ENCODE measurements at places on chromosomes 7 and 10. TPM values are rescaled to one million over a fixed set of nuclear protein-coding genes. Genes with fewer than 3 reads are reported as not detected.

DNA sequence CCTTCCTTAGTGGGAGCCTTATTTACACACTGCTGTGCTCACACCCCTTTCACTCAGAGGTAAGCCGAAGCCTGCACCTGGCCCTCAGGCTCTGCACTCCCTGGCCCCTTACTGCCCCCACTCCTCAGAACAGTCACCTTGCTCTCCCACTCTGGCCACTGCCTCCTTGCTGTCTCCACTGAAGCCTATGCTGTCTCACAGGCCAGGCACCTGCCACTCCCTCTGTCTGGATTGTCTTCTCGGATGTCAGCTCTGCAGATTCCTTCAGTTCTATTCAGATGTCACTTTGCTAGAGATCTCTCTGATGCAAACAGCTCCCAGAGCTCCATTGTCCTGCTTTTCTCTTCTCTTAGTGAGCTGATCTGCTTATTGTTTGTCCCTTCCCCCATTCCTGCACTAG lies 390.7 kb downstream of the DPP6 start:
- DNase-seq, result no peak

MBL2 gene
- not detected for total RNA-seq

DNA sequence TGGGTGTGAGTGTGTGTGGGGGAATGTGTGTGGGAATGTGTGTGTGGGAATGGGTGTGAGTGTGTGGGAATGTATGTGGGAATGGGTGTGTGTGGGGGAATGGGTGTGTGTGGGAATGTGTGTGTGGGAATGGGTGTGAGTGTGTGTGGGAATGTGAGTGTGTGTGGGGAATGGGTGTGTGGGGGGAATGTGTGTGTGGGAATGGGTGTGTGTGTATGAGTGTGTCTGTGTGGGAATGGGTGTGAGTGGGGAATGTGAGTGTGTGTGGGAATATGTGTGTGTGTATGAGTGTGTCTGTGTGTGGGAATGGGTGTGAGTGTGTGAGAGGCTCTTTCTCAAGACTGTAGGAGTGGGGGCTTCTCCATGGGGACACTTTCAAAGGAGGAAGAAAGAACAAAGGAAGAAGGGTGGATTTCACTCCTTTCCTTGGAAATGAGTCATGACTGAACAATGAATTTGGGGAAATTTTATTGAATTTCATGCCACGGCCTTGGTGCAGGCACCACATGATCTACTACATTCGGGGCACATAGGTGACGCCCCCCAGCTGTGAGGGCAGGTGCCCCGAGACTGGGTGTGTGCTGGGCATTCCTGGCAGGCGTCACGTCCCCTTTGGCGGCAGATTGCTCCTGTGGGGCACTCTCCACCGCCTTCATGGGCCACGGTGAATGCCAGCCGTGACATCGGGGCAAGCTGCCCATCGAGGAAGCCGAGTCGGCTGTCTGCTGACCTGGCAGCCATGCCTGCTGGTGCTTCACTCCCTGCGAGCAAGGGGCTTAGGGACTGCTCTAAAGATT lies 88.8 kb upstream of the INSIG1 start:
- peak; percentile 55 for DNase-seq

DNA sequence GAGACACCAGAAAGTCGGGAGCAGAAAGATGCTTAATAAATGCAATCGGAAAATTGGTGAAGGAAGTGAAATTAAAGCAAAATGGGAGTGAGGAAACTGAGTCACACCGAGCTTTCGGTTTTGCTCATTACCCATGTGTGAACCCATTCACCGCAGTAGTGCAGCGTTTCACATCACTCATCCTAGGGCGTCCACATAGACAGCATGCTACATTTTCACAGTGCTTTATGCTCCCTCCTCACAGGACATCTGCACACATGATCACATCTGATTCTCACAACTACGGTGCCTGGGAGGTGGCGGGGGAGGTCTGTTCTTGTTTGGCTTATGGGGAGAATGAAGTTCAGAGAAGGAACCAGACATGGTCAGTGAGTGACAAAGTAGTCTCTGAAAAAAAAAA lies 36.6 kb upstream of the ATP6V0A4 start:
- no peak for DNase-seq

DNA sequence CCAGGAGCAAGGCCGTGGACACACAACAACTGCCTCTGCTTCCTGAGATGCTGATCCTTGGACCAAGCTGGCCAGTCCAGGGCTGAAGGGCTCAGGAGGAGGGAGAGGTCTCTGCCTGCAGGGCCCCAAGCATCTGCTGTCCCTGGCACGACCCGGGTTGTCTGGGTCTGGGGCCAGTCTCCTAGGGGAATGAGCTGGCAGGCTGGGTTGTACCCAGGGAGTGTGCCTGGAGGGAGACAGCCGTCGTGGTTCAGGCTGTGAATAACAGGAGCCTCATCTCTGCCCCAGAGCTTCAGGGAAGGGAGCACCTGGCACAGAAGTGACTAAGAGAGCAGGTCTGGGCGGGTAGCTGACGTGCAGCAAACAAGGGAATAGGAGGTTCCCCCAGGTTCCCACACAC lies 17.9 kb upstream of the SERPINE1 start:
- no peak for DNase-seq

DNA sequence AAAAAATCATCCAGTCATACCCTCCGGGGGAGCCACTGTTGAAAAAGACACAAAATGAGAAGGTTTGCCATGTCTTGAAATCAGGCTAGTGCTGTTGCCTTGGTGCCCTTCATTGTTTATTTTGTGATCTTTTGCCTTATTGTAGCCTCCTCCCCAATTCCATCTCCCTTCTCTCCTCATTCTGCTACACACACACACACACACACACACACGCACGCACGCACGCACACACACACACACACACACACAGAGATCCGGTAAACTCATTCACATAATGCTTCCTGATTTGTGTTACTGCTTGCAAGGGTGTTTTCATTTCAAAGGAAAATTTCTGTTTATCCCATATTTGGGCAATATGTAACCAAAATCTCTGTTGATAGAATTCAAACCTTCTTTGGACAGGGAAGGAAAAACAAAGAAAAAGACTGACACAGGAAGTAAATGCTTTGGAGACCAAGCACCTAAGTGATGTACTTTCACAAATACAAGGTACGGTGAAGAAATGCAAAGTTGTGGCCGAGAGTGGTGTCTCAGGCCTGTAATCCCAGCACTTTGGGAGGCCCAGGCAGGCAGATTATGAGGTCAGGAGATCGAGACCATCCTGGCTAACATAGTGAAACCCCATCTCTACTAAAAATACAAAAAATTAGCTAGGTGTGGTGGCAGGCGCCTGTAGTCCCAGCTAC lies 141.1 kb upstream of the CDK13 start:
- no peak for DNase-seq

CRPPA gene
- total RNA-seq, result 6.0 TPM

DNA sequence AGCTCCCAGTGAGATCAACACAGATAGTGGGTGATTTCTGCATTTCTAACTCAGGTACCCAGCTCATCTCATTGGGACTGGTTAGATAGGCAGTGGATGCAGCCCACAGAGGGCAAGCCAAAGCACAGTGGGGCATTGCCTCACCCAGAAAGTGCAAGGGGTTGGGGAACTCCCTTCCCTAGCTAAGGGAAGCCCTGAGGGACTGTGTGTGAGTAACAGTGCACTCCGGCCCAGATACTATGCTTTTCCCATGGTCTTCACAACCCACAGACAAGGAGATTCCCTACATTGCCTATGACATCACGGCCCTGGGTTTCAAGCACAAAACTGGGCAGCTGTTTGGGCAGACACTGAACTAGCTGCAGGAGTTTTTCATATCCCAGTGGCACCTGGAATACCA lies 62.8 kb downstream of the PPP1R3A start:
- DNase-seq, result no peak

CABCOCO1 gene
- total RNA-seq, result 0.16 TPM

GRCh38 chr10:15658069-15658702 lies 61.5 kb downstream of the ITGA8 start:
- no peak for DNase-seq

COMTD1 gene
- total RNA-seq, result 21.7 TPM

- no peak for DNase-seq
Observed at GRCh38 chr10:119325131-119325530, 117.8 kb downstream of the GRK5 start.

GPR15LG gene
- not detected for total RNA-seq

- DNase-seq, result no peak
Observed at GRCh38 chr10:639751-640672, 49.5 kb downstream of the DIP2C start.

- DNase-seq, result no peak
Observed at GRCh38 chr7:6579446-6579845, 2.2 kb downstream of the ZDHHC4 start.

DNA sequence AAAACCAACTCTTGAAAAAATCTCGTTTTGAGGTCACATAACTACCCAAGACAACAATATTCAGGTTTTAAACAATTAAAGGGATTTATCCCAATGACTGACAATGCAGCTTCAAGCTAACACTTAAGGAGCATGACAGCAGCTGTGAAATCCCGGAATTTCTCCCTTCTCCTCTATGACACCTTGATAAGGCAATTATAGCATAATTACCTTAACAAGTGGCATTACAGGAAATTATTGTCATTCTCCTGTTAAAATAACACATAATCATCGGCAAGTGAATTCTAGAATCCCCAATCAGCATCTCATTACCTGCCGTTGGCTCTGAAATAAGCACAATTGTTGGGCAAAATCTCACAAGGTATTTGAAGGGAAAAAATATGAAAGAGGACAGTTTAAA lies 417.0 kb upstream of the PFKP start:
- DNase-seq, result no peak

CTNNA3 gene
- total RNA-seq, result 0.33 TPM

GRCh38 chr7:108735814-108736213 lies 166.1 kb downstream of the DNAJB9 start:
- DNase-seq, result no peak

LRRC17 gene
- total RNA-seq, result 8.2 TPM

All from breast epithelium (tissue), 4 donors.